ENCODE measurements at places on chromosomes 16 and 17. TPM values are rescaled to one million over a fixed set of nuclear protein-coding genes. Genes with fewer than 3 reads are reported as not detected.

PRSS8 gene
- total RNA-seq = not detected

C1QTNF8 gene
- total RNA-seq = not detected

CPHXL2 gene
- total RNA-seq = not detected

PLA2G10 gene
- not detected for total RNA-seq

TNFRSF13B gene
- total RNA-seq = not detected

ABCA6 gene
- total RNA-seq = 0.22 TPM

NPIPB13 gene
- 20.4 TPM for total RNA-seq

SLC6A2 gene
- total RNA-seq = not detected

HIGD1B gene
- not detected for total RNA-seq

NDRG4 gene
- 5.2 TPM for total RNA-seq

MYO1D gene
- total RNA-seq = 14.7 TPM

ERCC4 gene
- 17.4 TPM for total RNA-seq

FBXW10 gene
- total RNA-seq = 0.07 TPM

KRTAP4-1 gene
- not detected for total RNA-seq

CCL8 gene
- not detected for total RNA-seq

HS3ST3B1 gene
- total RNA-seq = 17.1 TPM

ACBD4 gene
- 20.1 TPM for total RNA-seq

PRR14 gene
- 108 TPM for total RNA-seq

CNGB1 gene
- total RNA-seq = not detected

VPS25 gene
- 64.4 TPM for total RNA-seq

ACE gene
- total RNA-seq = 2.5 TPM

CD300E gene
- total RNA-seq = not detected

HS3ST3A1 gene
- 1.5 TPM for total RNA-seq

CBX2 gene
- total RNA-seq = 2.4 TPM

CCDC144A gene
- 13.3 TPM for total RNA-seq

RSPRY1 gene
- 33.9 TPM for total RNA-seq

EFCAB5 gene
- total RNA-seq = 0.81 TPM

MILR1 gene
- not detected for total RNA-seq

DRC3 gene
- 0.39 TPM for total RNA-seq

SDR42E1 gene
- 8.7 TPM for total RNA-seq

WNT9B gene
- total RNA-seq = not detected

RPL26 gene
- total RNA-seq = 3,459 TPM

TMEM100 gene
- not detected for total RNA-seq

ACSM5 gene
- not detected for total RNA-seq

OSGIN1 gene
- total RNA-seq = 2.4 TPM

WFIKKN1 gene
- total RNA-seq = 0.72 TPM

TBC1D3C gene
- 10.3 TPM for total RNA-seq

FGF11 gene
- total RNA-seq = 4.9 TPM

MCRIP2 gene
- total RNA-seq = 27.9 TPM

RBFOX1 gene
- total RNA-seq = not detected

PDE6G gene
- total RNA-seq = 4.4 TPM

RPRML gene
- not detected for total RNA-seq

MRPL58 gene
- 50.6 TPM for total RNA-seq

BAIAP3 gene
- 1.1 TPM for total RNA-seq

SPNS1 gene
- 21.1 TPM for total RNA-seq

CACNA1H gene
- 0.48 TPM for total RNA-seq

RNF222 gene
- total RNA-seq = 0.07 TPM

ADAD2 gene
- 0.43 TPM for total RNA-seq

Data from activated T-cell treated with anti-CD3 and anti-CD28 coated beads, Interleukin-2, amount 50 U/mL, for 72 hours (primary cell).